Stimulated activated CD4-positive, alpha-beta T cell treated with anti-CD3 and anti-CD28 coated beads, Interleukin-1b, Interleukin-23, amount 100 ng/mL, for 1 hour (primary cell): ENCODE measurements at places on chromosomes 7 and 10.

GRCh38 chr7:6294839-6295238 lies 22.4 kb upstream of the CYTH3 start:
- DNase-seq, result no peak

- no peak for DNase-seq
These were observed 7.3 kb downstream of the ATP6V1F start for GRCh38 chr7:128869944-128870285.

GRCh38 chr10:124508070-124508667 lies 46.5 kb downstream of the LHPP start:
- DNase-seq, result no peak

- DNase-seq, result no peak
These were observed 5.0 kb downstream of the MYO1G start for GRCh38 chr7:44973610-44974401.

DNA sequence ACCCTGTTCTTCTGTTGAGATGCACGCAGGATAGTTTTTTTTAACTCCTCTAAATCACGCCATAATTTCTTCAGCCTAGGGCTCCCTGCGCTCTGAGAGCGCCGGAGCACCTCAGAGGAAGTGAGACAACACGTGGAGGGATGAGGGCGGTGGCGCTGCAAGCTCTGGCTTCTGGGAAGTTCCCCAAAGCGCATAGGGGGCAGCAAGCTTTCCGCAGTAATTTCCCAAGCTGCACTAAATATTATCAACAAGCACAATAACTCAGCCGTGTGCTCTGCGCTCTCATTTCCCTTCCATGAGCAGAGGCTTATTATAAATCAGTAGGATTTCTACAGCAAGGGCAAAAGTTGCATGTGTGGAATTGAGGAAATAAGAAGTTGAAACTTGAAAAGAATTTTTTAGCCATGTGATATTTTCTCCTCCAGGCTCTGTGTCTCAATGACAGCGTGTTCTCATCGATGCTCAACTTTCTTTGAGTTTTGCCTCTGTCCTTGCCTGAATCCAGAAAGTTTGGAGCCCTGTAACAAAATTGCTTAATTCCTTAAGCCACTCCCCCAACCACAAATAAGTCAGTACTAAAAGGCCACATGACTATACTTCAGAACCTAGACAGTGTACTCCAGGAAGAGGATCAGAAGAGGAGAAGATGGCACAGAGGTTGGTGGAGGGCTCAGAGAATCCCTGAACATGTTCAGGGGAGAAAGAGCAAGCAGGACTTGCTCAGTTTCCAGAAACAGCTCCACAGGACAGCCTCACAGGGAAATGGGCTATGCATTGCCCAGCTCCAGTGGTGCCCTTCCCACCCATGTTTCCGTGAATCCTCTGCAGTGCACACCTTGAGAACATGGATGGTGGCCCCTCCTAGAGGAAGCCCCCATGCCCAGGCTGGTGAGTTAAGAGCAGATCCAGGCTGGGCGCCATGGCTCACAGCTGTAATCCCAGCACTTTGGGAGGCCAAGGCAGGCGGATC lies 221.5 kb upstream of the GHITM start:
- no peak for DNase-seq

DNA sequence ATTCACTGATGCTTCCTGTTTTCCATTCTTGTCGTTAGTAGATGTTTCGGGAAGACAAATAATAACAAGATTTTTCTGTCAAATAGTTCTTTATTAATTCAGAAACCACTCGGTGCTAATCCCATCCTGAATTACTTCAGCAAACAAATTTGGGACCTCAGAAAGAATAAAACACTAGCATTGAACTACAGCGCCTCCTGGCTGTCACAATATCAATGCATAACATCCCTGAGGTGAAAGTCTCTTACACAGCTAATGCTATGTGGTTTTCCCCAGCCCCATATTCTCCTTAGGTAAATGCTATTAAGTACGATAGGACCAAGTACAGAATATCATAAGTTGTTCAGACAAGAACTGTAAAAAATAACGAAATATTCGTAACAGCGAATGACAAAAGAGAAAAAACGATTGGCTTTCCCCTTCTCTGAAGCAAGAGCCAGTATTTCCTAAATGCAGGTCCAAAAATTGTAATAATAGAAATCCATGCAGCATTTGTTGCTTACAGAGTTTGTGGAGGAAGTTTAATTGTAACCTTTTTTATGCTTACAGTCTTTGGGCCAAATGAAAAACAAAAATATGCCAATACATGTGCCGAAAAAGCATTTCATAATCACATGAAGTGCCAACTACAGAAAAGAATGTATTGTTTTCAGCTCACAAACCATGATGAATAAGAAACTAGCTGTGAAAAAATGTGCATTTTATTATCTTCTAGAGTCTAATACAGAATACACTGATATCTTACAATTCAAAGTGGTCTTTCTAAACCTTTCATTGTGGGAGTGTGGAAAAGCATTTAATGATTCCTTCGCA lies 47.3 kb downstream of the MYPN start:
- DNase-seq, result peak; percentile 8

DNA sequence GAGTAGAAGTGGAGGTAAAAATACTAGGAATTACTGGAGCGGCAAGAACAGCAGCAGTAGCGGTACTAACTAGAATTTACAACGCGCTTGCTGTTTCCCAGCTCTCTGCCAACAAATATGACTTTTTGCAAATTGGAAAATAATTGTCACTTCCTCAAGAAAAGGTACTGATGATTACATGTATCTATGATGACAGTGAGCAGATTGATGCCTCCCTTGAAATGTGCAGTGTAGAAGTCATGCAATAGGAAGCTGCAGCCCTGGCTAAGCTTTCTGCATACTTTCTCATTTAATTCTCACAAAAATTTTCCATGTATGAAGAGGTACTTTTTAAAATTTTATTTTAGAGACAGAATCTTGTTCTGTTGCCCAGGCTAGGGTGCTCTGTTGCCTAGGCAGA lies 49.9 kb downstream of the ANK3 start:
- DNase-seq, result no peak

GRCh38 chr7:45692031-45692430 lies 117.9 kb downstream of the ADCY1 start:
- no peak for DNase-seq

- no peak for DNase-seq
These were observed 168.2 kb upstream of the IGFBP3 start for GRCh38 chr7:46089281-46089680.

DNA sequence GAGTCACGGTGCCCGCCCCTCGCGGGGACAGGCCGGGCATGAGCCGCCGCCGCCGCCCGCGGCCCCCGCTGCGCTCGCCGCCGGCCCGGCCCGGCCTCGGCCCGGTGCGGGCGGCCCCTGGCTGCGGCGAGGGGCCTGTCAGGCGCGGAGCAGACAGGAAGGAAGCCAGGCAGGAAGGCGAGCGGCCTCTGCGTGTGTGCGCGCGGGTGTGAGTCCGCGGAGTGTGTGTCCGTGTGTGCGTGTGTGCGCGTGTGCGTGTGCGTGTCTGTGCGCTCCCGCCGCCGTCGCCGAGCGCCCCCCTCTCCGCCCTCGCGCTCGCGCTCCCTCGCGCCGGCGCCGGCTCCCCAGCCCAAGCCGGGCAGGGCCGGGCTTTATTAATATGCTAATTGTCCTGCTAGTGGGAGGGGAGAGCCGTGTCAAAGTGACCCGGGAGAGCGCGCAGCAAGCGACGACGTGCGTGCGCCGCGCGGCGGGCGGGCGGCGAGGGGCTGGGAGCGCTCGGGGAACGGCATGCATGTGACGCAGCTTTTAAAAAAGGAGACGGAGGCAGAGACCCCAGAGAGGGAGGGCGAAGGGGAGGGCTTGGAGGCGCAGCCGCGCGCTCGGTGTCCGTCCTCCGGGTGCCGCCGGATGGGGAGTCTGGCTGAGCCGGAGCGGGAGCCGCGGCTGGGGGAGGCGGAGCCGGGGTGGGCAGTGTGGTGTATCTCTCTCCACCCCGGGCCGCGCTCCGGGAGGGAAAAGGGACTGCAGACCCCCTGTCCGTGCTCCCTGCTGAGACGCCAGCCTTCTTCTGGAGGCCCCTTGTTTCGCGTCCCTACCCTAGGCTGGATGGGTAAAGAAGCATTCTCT lies at the start of gene LDB1:
TSS of gene LDB1 (minus strand) at position 227 of the 849 bp plus-strand sequence. CDS start 258 bp downstream, outside the sequence.
- DNase-seq, result peak; percentile 29

GRCh38 chr10:132691711-132692153 lies 94.2 kb downstream of the NKX6-2 start:
- no peak for DNase-seq

GRCh38 chr7:98722402-98722801 lies 105.3 kb downstream of the NPTX2 start:
- DNase-seq, result no peak

DNA sequence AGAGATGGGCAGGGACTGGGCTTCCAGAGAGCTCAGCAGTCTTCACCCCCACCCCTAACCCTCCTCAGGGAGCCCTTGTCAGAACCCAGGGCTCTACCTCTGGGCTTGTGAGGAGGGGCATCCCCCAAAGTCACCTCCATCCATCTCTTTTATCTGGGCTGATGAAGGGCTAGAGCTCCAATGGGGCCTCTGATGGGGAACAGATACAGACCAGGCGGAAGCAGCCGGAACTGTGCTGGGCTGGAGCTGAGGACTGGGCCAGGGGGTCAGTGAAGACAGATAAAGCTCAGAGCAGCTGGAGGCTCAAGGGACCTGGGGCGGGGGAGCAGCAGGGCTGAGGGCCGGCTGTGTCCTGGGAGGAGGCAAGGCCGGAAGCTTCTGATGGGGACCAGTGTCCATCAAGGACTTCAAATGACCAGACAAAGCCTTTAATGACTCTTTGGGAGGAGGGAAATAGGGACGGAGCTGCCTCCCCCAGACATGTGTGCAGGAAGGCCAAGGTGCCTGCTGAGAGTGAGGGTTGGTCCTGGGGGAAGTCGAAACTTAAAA lies 10.2 kb downstream of the KAZALD1 start:
- no peak for DNase-seq

DNA sequence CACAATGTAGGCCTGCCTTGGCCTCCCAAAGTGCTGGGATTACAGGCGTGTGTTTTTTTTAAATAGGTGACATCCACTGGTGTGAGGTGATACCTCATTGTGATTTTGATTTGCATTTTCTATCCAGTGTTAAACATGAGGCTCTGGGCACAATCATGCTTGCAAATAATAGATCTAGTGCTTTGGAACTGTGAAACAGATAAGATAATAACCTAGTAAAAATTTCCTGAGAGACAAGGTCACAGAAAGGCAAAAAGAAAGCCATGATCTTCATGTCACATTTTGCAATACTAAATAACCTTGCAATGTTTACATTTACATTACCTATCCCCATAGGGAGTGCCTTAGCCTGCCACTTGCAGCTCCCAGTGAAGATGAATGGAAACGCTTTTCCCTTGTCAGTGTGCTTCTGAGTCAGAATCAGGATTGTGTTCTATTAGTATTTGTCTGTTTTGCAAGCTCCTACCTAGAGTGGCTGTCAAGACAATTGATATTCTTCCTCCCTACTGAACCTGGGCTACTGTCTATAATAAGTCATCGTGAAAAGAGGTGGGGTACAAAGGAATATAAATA lies 256.5 kb downstream of the PHTF2 start:
- DNase-seq, result no peak

- DNase-seq, result no peak
These were observed 123.8 kb upstream of the KMT2E start for GRCh38 chr7:104890216-104890615.

DNA sequence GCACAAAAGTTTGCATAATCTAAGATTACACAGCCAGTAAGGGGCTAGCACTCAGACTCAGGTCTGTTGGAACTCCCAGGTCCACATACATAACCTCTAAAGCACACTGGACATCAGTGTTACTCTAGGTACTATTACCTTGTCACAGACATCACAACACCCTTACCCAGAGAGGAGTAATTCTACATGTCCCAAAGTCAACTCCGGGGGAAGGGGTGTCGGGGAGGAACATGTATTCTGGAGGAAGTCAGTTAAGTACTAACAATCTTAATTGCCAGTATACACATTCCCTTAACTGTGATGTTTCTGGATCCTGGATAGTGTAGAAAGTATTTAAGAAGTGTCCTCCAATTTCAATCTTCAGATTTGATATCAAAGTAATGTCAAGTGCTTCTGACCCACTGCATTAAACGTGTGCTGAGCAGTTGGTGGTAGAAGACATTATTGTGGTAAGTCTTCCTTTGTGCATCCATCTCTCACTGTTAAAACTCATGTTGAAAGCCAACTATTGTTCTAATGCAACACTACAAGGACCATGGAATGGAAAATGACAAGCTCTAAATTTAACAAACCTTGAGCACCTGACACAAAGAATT lies 155.4 kb downstream of the CRPPA start:
- DNase-seq, result no peak

DNA sequence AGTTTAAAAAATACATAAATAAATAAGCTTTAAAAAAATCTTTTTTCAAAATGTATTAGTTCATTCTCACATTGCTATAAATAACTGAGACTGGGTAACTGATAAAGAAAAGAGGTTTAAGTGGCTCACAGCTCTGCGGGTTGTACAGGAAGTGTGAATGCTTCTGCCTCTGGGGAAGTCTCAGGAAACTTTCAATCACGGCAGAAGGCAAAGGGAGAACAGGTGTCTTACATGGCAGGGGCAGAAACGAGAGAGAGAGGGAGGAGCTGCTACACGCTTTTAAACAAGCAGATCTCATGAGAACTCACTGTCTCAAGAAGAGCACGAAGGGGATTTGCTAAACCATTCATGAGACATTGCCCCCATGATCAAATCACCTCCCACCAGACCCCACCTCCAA lies 114.6 kb downstream of the DNAJC1 start:
- DNase-seq, result no peak

DNA sequence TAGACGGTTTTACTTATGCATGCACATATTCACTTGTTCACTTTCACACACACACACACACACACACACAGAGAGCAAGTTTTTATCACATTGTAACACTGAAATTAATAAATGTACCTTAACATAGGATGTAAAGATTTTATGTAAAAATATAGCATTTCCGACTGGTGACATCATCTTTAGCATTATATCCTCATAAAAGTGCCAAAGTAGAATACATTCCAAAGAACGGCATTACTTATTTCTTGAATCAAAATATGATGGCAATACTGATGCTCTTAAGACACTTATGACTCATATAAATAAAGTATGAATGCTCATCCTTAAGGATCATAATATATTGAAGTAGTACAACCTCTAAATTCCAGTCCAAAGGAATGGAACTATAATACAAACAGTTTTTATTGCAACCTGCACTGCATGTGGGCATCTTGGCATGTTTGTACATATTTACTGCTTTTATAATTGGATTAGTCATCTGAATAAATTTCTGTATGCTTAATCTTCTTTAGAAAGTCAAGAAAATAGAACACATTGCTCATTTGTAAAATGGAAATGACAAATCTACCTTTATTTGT lies 290.0 kb upstream of the SEMA3A start:
- no peak for DNase-seq

- DNase-seq, result no peak
These were observed 13.0 kb upstream of the CALU start for GRCh38 chr7:128726059-128726736.

- DNase-seq, result peak; percentile 60
These were observed 95.4 kb upstream of the AFAP1L2 start for GRCh38 chr10:114499630-114500190.
